Dermis microvascular lymphatic vessel endothelial cell (primary cell): ENCODE measurements at places on chromosomes 3 and 15.
A peak's percentile ranks its signal among the peaks of the same experiment; 100 is the strongest.

GRCh38 chr3:160748231-160748630 is 7.8 kb upstream of the PPM1L start:
- DNase-seq, result no peak

DNA sequence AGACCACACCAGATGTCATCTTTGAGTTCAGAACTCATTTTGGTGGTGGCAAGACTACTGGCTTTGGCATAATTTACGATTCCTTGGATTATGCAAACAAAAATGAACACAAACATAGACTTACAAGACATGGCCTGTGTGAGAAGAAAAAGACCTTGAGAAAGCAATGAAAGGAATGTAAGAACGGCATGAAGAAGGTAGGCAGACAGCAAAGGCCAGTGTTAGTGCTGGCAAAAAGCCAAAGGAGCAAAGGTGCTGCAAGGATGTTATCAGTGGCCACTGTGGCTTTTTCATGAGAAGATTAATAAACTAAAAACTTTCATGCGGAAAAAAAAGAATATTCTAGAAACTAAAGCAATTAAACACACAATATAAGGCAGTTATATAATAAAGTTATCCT is 21.9 kb downstream of the AAGAB start:
- DNase-seq, result no peak

DNA sequence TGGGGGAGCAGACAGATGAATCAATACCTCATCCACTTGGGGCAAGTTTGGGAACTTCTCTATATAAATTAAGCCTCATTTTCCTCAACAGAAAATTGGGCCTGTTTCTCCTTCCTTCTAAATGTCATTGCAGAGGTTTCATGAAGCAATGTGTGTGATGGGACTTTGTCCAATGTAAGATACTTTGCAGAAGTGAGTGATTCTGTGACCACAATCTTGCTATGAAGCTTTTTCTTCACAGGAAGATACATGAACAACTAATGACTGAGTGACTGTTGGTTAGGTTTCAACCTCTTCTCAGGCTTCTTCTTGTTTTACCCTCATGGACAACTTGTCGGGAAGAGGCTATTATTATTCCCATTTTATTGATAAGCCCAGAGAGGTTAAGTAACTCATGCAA is 11.0 kb downstream of the TMEM45A start:
- no peak for DNase-seq

DNA sequence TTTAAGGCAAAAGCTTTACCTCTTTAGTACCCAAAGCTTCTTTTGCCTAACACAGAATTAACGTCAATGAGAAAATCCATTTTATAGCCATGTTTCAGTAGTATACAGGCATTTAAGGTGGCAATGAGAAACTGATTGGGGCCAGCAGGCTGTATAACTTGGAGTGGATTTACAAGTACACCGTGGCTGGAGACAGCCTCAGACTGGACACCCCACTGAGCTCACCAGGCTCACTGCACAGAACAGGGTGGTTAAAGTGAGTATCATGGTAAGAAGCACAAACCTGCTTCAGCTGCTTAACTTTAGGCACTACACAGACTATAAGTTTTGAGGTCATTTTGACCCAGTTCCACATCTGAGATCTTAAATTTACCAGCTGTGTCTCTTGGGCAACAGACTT is 8.9 kb downstream of the CPOX start:
- no peak for DNase-seq

- no peak for DNase-seq
These were observed 23.3 kb upstream of the LMOD3 start for GRCh38 chr3:69145688-69146087.

GRCh38 chr3:13229273-13229949 is 156.2 kb upstream of the IQSEC1 start:
- DNase-seq, result no peak

GRCh38 chr3:124117486-124117885 is 125.6 kb upstream of the ROPN1 start:
- DNase-seq, result peak; percentile 82

GRCh38 chr3:24812116-24812515 is 317.5 kb upstream of the THRB start:
- DNase-seq, result no peak

DNA sequence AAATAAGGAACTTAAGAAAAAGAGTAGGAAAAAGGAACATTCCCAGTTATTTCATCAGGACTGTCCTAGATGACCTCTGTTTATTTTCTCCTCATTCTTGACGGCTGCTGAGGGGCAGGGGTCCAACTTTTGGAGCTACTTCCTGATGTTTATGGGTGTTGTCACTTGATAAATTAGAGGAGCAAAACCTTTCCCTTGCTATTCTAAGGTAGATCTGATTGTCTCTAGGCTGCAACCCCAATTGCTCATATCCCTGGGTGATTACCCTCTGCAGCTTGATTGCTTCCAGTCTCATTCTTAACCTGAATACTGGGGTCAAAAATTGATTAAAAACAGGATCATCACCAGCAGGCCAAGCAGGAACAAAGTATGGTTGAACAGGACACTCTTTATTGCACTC is 311.0 kb upstream of the NDN start:
- DNase-seq, result no peak

DNA sequence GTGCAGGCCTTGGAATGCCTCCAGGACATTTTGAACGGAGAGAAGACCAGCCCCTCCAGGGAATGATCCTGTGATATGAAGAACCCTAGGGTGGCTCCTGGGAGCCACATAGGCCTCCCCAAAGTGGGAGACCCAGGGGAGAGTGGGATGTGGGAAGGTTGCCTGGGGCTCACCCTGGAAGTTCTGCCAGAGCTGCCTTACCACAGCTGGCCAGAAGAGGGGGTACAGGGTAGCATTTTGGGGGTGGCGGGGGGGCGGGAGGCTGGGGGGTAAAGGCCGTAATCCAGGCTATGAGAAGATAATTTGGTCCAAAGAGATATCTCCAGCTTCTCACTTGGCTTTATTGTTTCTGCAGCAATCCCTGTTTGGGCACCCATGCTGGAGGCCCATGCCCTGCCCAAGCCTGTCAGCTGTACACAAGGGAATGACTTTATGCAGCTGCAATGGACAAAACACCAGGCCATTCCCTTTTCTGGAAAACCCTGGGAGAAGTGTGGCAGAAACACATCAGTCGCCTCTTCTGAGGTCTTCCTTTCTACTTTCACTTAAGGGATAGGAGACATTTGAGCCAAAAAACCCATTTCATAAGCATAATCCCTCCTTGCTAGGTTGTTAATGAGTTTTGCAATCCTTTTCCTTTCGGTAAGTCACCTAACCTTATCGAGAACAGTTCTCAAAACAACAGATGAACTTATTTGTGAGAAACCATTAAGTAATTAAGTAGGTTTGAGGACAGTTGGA is 11.0 kb upstream of the MUSTN1 start:
- DNase-seq, result no peak

DNA sequence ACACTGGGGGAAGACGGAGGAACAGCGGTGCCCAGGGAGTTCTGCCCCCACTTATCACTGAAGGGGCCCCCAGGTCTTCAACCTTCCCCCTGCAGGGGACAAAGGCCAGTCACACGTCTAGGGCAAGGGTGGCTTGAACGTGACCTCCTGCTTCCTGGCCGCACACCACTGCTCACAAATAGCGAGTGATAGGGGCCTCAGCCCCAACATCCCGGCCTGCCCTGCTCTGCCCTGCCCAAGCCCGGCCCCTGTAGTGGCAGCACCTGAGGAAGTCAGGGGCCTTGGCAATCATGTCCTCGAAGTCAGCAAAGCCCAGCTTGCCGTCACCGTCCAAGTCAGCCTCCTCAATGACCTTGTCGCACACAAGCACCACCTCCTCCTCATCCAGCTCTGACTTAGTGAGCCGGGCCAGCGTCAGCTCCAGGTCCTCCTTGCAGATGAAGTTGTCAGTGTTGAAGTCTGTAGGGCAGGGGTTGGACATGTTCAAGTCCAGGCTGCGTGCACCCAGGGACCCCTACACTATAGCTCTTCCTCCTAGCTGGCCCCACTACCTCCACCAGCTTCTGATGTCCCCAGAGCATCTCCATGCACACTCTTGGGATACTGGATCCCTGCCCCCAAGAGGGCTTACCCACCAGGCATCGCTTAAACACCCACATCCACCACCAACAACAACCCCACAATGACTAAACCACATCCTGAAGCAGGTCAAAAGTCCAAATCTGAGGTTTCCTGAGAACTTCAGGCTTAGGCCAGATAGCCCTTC is 13.3 kb downstream of the SH2D7 start:
- DNase-seq, result peak; percentile 33

GRCh38 chr3:48738926-48739616 is 22.1 kb upstream of the IP6K2 start:
- DNase-seq, result no peak

GRCh38 chr15:36884518-36884875 is 215.9 kb downstream of the MEIS2 start:
- no peak for DNase-seq

DNA sequence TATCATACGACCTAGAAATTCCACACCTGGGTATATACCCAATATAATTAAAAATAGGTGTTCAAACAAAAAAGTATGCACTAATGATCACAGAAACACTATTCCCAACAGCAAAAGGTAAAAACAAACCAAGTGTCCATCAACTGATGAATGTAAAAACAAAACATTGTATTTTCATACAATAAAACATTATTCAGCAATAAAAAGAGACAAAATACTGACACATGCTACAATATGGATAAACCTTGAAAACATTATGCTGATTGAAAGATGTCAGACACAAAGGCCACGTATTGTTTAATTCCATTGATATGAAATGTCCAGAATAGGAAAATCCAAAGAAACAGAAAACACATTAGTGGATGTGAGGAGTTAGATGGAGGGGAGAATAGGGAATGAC is 71.0 kb downstream of the RPL22L1 start:
- no peak for DNase-seq

GRCh38 chr3:189937302-189938127 is 183.2 kb downstream of the P3H2 start:
- DNase-seq, result no peak

GRCh38 chr15:78363381-78363734 is 23.2 kb downstream of the CRABP1 start:
- no peak for DNase-seq

DNA sequence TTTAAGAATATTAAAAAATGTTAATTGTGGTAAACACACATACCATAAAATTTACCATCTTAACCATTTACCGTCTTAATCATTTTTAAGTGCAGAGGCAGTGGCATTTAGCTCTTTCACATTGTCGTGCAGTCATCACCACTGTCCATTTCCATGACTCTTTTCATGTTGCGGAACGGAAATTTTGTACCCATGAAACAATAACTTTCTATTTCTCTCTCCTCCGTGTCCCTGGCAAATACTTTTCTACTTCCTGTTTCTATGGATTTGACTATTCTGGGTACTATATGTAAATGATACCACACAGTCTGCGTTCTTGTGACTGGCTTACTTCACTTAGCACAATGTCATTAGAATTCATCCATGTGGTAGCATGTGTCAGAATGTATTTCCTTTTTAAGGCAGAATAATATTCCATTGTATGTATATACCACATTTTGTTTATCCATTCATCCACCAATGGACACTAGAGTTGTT is 27.9 kb downstream of the AKAP13 start:
- DNase-seq, result peak; percentile 56

DNA sequence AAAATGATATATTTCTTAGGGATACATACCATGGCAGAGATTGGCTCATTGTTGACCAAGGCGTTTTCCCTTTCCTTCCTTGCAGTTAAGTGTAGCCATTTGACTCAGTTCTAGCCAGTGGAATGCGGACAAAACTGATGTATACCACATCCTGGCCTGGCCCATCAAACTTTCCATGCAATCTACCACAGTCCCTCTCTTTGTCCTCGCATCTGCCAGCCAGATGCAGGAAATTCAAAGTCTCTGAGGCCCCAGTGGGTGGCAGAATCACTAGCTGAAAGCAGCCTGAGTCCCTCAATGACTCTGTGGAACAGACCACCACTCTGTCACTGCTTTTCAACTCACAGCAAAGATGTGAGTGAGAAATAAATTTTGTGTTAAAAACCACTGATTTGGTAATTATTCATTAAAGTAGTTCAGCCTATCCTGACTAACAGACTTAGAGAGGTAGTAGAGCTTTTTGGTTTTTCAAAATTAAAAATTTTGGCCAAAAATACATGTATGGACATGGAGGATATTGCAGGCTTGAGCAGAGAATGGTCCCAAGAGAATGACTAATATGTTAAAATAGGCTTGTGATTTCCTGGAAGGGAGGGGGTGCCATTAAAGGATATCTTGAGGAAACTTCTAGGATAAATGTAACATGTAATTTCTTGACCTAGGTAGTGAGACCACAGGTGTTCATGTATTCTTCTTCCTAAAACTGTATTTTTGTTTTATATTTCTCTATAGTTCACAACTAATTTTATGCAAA is 10.9 kb downstream of the LRRFIP2 start:
- no peak for DNase-seq

DNA sequence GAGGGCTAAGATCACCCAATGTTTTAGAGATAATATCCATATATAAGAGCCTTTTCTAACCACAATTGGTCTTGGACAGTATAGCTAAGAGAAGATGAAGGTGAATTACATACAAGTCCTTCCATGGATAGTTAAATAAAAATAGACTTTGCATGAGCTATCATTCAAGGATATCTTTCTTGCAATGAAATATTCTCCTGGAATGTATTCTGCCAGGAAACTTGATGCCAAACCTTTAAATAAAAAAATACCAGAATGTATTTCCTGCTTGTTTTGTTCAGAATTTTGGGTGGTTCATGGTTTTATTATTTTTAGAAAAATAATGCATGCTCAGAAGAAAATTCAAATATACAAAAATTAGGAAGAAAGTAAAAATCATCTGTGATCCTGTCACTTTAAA is 88.8 kb upstream of the PPIB start:
- DNase-seq, result no peak

DNA sequence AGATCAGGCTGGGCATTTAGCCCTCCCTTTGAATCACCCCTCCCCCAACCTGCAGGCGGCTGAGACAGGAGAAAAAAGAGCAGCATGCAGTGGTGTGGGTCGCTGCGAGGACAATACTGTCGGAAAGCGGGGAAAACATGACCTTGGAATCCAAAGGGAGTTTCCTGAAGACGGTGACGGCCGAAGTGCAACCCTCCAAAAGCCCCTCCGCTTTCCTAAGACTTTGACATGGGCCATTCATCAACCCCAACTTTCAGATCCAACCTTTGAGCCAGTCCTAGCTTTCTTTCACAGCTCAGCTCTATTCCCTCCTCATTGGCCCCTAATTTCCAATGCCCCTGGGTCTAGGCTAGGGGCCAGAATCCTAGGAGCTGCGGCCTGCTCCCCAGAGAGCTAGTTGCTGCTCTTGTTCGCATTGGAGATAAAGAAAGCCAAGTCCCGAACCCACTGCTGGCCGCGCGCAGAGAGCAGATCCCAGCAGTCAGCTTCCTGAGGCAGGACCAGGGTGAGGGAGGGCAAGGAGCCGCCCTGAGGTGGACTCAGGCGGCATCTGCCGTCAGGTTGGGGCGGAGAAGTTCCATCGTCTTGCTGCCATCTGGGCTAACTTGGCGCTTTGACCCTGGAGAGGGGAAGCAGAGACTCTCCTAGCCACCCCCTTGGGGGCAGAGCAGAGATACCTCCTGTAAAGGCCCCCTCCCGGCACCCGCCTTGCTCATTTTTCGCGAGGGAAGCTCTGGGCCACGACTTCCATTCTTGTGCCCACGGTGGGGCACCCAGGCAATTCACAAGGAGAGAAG is 914 bp downstream of the ZIC4 start:
- no peak for DNase-seq

- DNase-seq, result no peak
These were observed 103.5 kb downstream of the ASB7 start for GRCh38 chr15:100705841-100706240.
